ENCODE measurements at places on chromosomes 4 and X. TPM values are rescaled to one million over a fixed set of nuclear protein-coding genes. Genes with fewer than 3 reads are reported as not detected.

OTC gene
- total RNA-seq, result 2.7 TPM

SMIM31 gene
- total RNA-seq, result not detected

PLXNB3 gene
- total RNA-seq, result 36.1 TPM

VCX3B gene
- total RNA-seq, result not detected

SSX4B gene
- total RNA-seq, result not detected

GRCh38 chr4:27358269-27358668 lies 497.6 kb downstream of the STIM2 start:
- no peak for DNase-seq

GRCh38 chrX:121036137-121036536 lies 11.3 kb upstream of the GLUD2 start:
- DNase-seq, result no peak

DNA sequence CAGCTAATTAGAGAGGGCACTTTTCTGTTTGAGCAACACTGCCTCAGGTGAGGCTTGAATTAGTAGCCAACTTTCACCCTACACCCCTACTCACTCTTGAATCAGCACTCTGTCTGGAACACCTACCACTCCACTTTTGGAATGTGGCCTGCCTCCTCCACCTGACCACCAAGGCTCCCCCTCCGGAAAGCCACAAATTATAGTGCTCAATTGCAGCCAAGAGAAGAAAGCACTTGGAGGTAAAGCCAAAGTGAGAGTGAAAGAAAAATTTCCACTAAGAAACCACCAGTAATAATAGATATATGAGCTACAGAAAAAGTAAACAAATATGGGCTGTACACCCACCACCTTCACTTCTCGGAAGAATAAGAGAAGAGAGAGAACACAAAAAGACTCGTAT lies 41.1 kb downstream of the PPP3CA start:
- no peak for DNase-seq

DNA sequence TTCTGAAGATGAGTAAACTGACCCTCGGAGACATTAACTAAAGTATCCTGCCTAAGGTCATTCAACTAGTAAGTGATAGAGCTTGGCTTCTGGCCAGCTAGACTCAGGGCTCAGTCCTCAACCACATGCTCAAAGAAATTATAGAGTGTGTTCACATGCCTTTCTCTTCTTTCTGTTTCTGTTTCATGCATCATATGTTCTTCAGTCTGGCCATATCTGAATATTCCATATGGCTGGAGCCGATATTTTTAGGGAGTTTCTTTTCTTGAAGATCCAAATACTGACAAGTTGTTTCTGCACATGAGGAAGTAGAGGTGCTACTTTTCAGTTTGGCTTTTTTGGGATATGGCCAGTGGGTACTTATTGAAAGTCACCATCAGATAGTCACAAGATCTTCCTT lies 44.9 kb downstream of the MMRN1 start:
- DNase-seq, result no peak

Measured in vagina (tissue), 2 donors.